ENCODE measurements at places on chromosomes 16 and 17.

- no peak for DNase-seq
Measured at GRCh38 chr16:49277386-49277742, 4.3 kb downstream of the CBLN1 start.

GRCh38 chr16:87765473-87765775 lies 362 bp downstream of the KLHDC4 start:
- no peak for DNase-seq

GRCh38 chr16:12613131-12613991 lies 190.3 kb downstream of the CPPED1 start:
- DNase-seq: no peak

- no peak for DNase-seq
Measured at GRCh38 chr16:4733747-4734062, 366 bp downstream of the ANKS3 start.

GRCh38 chr16:11078812-11079459 lies 134.6 kb downstream of the CLEC16A start:
- no peak for DNase-seq

GRCh38 chr17:38800237-38800760 lies 943 bp upstream of the PIP4K2B start:
- DNase-seq: no peak

GRCh38 chr17:76581515-76581914 lies 4.1 kb downstream of the ST6GALNAC2 start:
- DNase-seq: no peak

DNA sequence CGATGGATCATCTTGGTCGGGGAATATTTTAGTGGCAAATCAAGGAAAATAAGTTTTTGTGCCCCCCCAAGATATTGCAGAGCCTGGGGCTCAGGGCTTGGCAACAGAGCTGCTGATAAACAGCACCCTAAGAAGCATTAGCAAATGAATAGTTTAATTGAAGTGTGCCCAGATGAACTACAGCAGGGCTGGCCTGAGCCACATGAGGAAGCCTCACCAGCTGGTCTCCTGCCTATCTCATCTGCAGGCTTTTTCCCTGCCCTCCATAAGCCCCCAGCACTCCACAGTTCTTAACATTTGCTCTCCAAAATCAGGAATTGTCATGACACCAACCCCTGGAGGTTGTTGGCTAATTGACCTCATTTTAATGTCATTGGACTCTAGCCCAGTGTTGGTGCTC lies 480.2 kb downstream of the HS3ST3B1 start:
- DNase-seq: no peak

DNA sequence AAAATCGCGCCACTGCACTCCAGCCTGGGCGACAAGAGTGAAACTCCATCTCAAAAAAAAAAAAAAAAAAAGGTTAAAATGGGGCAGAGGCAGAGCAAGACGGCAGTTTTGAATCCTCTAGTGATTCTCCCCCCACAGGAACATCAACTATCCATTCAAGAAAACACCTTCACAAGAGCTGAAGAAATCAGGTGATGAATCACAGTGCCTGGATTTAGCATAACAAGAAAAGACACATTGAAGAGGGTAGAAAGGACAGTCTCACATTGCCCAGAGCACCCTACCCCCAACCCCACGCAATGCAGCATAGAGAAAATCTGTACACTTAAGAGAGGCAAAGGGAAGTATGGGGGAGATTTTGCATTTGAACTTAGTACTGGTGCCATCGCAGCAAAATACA lies 28.8 kb upstream of the RNF43 start:
- DNase-seq: no peak

- no peak for DNase-seq
Measured at GRCh38 chr16:28309811-28310311, 17.5 kb downstream of the SBK1 start.

DNA sequence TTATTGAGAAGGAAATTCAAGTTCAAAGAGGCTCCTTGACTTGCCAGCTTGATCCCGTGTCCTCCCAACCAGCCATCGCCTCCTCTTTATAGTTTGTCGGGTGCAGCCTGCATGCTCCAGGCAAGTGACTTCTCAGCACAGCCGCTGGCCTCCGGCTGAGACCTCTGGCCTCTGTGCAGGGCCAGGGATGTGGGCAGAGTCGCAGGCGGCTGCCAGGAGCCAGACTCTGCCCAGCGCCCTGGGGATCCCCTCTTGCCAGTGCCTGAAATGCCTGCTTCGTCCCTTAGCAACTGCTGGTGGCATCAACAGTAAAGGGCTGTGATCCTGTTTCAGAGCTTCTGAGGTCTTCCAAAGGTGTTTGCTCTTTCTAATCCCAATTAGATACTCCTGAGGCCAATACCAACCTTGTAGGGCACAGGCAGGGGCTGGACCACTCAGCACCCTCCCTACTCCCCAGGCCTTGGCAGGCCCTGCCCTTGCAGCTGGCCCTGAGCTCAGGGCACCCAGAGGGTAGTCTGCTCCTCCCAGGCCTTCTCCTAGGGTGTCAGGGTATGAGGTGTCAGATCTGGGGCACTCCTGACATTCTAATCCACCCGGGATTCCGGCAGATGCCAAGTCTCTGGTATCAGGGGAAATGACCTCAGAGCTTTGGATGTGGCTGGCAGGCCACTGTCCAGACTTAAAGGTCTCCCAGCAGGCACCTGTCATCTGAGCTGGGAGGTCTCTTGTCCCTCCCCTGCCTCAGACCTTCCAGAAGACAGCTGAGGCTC lies 68.0 kb upstream of the SIAH1 start:
- DNase-seq: no peak

DNA sequence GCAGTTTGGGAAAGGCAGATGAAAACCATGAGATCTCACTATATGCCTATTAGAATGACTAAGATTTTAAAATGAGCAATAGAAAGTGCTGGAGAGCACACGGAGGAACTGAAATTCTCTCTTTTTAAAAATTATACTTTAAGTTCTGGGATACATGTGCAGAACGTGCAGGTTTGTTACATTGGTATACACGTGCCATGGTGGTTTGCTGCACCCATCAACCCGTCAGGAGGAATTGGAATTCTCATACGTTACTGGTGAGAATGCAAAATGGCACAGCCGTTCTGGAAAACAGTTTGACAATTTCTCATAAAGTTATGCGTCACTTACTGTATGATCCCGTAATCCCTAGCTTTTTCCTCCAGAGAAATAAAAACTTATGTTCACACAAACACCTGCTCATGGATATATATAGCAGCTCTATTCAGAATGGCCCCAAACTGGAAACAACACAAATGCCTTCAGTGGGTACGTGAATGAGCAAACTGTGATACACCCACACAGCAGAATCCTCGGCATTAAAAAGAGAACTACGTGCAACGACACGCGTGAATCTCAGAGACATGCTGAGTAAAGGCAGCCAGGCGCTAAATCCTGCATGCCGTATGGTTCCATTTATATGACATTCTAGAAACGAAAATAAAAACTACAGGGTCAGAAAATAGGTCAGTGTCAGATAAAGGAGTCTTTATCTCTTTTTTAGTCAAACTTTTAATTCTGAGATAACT lies 11.8 kb downstream of the PIK3R6 start:
- DNase-seq: no peak

DNA sequence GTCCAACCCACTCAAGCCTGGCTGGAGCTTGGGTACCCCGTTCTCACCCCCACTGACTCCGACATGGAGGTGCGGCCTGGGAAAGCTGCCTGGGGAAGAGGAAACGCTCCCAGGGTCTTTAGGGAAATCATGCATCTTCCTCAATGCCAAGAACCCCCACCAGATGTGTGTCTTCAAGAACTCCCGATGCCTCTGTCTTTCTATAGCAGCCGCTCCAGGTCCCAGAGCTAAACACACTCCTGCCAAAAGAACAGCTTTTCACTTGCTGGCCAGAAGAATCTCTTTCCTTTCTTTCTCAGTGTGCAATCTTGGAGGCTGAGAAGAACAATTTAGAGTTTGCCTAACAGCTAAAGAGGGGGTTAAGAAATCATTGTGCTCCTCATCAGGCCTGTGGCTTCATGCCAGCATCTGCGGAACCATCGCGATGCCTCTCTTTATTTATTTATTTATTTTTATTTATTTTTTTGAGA lies 41.1 kb upstream of the MTSS2 start:
- DNase-seq: no peak

All from RWPE2 (cell line).